Endothelial cell of umbilical vein (primary cell): ENCODE measurements at places on chromosomes 3 and 15. TPM values are rescaled to one million over a fixed set of nuclear protein-coding genes. Genes with fewer than 3 reads are reported as not detected.

The AADAC gene
- total RNA-seq, result 0.27 and 1.0 TPM in 2 replicates

The CTXN2 gene
- 0.14 TPM in 1 of 2 replicates, not detected in the other for total RNA-seq

The PLCH1 gene
- not detected in 2 replicates for total RNA-seq

The RPSA gene
- total RNA-seq, result 1,060 and 1,357 TPM in 2 replicates

The SYNPR gene
- not detected in 2 replicates for total RNA-seq

The CCDC191 gene
- total RNA-seq, result 3.8 and 4.9 TPM in 2 replicates

The C15orf62 gene
- total RNA-seq, result 0.38 and 0.44 TPM in 2 replicates

The PLXND1 gene
- 834 and 860 TPM in 2 replicates for total RNA-seq

The ITPKA gene
- total RNA-seq, result 0.18 and 0.66 TPM in 2 replicates

The LCMT2 gene
- 5.0 and 6.1 TPM in 2 replicates for total RNA-seq

The TRAT1 gene
- not detected in 2 replicates for total RNA-seq

The BSN gene
- 0.27 and 0.28 TPM in 2 replicates for total RNA-seq

The LRRC31 gene
- not detected in 2 replicates for total RNA-seq

The PSTPIP1 gene
- total RNA-seq, result not detected in 2 replicates

The MORC1 gene
- total RNA-seq, result not detected in 2 replicates

The P2RY12 gene
- not detected in 2 replicates for total RNA-seq
